ENCODE measurements at places on chromosomes 7 and 10.

DNA sequence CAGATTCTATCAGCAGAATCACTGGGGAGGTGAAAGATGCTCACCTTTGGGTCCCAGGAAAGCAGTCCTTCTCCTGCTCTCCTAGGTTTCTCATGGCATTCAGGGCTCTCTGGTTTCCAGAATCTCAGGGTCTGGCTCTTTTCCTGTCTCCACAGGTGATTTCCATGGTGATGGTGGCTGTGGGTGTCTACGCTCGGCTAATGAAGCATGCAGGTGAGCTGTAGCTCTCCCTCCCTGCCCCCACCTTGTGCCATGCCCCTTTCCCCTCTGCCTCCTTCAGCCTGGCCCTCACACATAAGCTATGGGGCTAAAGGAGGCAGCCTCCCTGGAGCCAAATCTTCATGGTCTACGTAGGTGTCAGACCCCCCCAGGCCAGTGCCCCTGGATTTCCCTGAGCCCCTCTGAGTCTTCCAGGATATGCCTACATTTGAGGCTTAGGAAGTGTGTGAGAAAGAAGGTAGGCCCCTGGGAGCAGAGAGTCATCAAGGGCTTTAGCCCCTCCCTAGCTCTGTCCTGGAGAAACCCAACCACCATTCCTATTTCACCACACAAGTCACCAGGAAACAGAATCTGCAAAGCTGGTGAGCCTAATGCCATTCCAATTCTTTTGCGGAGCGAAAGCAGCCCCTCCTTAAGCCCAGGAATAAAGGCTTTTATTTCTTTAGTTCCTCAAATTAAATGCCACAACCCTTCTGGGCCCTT, 17.2 kb downstream of the TSPAN33 start:
- no peak for DNase-seq

DNA sequence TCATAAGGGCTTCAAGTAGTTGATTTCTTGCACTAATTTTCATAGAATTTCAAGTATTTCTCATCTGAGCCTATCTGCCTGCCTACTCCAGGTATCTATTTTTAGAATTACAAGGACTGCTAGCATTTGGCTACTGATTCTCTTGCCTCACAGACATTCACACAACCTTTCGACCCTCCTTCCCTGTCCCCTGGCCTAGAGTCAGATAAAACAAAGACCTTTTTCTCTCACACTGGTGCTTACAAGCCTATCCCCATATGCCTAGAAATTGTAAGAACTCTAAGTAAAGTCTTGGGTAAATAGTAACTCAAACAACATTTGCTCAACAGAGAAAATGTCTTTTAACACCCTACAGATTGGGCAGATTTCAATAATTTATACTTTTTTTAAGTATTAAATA, 6.3 kb downstream of the GPAM start:
- no peak for DNase-seq

- no peak for DNase-seq
These were observed 123.2 kb downstream of the ST7 start for GRCh38 chr7:117076426-117076943.

- DNase-seq = no peak
These were observed 35.3 kb upstream of the SEMA3C start for GRCh38 chr7:80954191-80954590.

- DNase-seq = no peak
These were observed 97.6 kb upstream of the NFE2L3 start for GRCh38 chr7:26054386-26054785.

Data from GM12892 (cell line).